ENCODE measurements at places on chromosomes 3 and 15. TPM values are rescaled to one million over a fixed set of nuclear protein-coding genes. Genes with fewer than 3 reads are reported as not detected.

- no peak for DNase-seq
Measured at GRCh38 chr15:29825227-29825626, 3.0 kb upstream of the TJP1 start.

Gene HRG
- 0.49 TPM for total RNA-seq

GRCh38 chr15:44682211-44682610 lies 18.7 kb upstream of the SPG11 start:
- DNase-seq: no peak

DNA sequence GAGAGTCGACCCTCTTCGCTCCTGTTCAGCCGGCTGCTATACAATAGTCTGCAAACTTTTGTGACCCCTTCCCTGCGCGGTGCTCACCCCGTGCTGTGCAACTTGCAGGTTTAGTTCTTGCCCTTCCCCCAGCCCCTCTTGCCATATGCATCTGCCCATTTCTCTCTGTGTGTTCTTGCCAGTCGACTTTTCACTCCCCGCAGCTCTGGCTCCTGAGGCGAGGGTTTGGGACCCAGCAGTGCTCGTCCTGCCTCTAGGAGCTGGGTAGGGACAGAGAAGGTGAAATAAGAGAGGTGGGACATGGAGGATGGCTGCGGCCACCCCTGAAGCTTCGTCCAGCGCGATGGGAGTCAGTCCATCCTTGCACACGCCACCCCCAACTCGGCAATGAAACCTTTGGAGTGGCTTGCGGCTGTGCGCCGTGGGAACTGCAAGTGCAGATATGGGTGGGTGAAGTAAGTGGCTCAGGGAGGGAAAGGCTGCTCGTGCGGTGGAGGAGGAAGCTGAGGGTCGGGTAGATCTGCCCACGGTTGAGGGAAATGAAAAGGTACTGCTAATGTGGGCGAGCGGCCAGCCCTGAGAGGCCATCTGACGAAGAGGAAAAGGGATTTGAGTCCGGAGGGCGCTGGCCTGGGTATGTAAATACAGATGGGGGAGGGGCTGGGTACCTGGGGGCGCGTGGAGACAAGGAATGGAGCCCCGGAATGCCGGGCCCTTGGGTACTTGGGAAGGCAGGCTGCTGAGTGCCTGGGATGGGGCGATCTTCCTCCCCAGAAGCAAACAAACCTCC lies 1.0 kb downstream of the LRRC3B start:
- DNase-seq: no peak

DNA sequence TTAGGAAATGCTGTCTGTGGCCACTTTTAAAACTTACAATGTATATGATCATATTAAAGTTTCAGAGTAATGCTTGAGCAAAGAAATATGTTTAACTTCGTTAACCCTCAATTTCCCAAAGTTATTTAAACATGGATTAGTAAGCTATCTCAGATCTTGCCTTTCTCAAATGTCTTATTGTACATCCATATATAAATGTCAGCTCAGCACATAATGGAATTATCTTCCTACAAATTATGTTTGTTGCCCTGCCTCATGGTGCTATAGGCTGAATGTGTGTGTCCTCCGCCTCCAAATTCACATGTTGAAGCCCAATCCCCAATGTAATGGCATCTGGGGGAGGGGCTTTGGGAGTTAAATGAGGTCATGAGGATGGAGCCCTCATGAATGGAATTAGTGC lies 200.3 kb downstream of the MINAR1 start:
- DNase-seq: no peak

Gene GUCA1C
- not detected for total RNA-seq

DNA sequence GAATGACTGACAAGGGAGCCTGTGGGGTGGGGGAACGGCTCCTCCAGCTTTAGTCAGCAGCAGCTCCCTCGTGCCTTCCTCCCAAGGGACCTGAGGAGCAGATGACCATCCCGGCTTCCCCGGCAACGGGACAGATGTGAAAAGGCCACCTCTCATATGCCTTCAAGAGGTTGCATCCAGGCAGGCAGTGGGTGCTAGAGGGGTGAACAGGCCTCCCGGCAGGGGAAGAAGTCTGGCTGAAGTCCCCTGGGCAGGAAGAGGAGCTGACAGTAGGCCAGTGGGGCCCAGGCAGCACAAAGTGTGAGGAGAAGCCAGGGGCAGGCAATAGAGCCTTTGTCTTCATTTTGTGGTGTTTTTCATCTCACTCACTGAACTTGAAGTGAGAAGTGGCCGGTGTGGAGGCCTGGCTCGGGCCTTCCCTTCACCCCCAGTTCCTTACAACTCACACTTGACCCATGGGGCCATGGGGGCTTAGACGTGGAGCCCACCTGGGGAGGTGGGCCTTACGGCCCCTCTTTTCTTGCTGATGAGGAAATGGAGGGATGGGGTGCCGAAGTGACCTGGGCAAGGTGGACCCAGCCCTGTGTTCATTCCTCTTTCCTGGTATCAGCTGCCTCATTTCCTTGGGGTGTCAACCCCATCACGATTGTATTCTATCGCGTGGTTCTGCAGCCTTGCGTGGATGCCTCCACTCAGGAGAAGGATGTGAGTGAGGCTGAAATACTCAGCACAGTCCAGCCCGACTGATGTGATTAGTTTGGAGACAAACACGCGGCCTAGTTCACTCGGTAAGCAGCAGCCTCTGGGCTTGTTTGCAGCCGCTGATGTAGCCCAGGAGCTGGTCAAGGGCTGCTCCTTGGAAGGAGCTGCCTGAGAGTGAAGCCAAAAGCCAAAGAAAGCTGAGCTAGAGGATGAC lies 115.5 kb upstream of the ALDH1A3 start:
- peak; percentile 8 for DNase-seq

- DNase-seq: no peak
Measured at GRCh38 chr3:42489937-42490227, 12.6 kb upstream of the VIPR1 start.

- DNase-seq: no peak
Measured at GRCh38 chr3:66858656-66859381, 139.3 kb upstream of the KBTBD8 start.

DNA sequence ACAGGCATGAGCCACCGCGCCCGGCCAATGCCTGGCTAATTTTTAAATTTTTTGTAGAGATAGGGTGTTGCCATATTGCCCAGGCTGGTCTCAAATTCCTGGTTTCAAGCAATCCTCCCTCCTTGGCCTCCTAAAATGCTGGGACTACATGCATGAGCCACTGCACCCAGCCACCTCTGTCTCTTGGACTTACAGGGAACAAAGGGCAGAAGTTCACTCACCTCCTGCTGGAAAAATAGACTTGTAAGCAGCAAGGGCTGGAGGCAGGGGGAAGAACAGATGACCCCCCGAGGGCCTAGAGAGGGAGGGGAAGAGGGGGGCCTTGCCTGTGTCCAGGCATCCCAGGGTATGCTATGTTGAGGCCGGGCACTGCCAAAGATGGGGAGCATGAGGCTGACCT lies 22.2 kb downstream of the DUSP7 start:
- no peak for DNase-seq

Gene SNX22
- 1.0 TPM for total RNA-seq

- no peak for DNase-seq
Measured at GRCh38 chr15:78195735-78196201, 38.6 kb downstream of the ACSBG1 start.

DNA sequence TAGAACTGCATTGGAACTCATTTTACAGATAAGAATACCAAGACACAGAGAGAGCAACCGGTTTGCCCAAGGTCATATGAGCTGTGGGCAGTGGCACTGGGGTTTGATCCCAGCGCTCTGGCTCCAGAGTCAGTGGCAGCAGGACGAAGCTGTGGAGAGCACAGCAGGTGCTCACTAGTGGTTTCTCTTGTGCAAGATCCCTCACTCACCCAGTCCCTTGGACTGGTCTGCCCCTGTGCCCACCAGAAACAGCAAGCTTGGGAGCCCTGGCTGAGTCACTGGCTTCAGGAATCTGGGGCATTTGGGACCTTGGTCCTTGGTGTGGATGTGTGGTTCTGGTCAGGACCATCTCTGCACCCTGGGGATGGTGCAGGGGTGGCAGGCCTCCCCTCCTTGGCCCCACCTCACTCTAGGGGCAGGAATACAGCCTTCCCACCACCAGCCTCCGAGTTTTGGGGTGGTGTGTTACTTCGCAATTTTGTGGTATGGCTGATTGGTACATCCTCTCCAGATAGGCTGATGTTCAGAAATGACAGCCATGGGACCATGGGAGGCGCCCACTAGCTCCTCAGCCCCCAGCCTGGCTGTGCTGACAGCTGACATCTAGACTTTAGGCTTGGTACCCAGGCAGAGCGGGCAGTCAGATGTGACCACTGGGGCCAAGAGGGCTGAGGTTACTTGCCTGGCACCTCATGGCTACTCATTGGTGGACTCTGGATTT lies 104.6 kb downstream of the LSM3 start:
- DNase-seq: no peak

- DNase-seq: no peak
Measured at GRCh38 chr15:70358871-70359647, 261.3 kb upstream of the TLE3 start.

DNA sequence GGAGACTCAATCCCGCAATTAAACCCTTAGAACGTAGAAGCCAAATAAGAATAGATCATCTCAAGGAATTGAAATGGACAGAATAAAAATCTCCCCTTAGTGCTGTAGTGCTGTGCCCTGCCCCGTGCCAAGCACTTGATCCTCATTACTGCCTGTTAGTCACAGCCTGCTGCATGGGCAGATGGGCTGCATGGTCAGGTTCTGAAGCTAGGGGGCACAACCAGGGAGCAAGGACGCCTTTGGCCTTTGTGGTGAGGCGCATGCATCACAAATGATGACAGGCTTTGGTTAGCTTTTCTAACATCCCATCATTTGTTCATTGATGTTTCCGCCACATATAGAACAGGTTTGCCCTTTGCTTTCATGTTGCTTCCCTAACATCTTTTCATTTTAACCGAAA lies 336.3 kb upstream of the ADAMTS9 start:
- DNase-seq: no peak

GRCh38 chr3:184632551-184633236 lies 71.1 kb downstream of the EPHB3 start:
- DNase-seq: peak; percentile 20

Gene SLC30A4
- total RNA-seq: 4.7 TPM

- DNase-seq: no peak
Measured at GRCh38 chr3:70306736-70307135, 5.7 kb downstream of the MDFIC2 start.

GRCh38 chr3:132029182-132029902 lies 5.5 kb downstream of the CPNE4 start:
- DNase-seq: peak; percentile 70

Gene CSTA
- 3.6 TPM for total RNA-seq

DNA sequence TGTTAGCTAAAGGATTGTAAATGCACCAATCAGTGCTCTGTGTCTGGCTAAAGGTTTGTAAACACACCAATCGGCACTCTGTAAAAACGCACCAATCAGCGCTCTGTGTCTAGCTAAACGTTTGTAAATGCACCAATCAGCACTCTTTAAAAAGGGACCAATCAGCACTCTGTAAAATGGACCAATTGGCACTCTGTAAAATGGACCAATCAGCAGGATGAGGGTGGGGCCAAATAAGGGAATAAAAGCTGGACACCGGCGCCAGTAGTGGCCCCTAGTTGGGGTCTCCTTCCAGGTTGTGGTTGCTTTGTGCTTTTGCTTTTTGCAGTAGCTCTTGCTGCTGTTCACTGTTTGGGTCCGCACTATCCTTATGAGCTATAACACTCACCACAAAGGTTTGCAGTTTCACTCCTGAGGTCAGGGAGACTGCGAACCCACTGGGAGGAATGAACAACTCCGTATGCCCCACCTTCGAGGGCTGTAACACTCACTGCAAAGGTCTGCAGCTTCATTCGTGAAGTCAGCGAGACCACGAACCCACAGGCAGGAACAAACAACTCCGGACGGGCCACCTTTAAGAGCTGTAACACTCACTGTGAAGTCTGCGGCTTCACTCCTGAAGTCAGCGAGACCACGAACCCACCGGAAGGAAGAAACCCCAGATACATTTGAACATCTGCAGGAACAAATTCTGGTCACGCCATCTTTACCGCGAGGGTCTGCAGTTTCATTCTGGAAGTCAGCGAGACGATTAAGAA lies 1.1 kb upstream of the SUCLG2 start:
- DNase-seq: peak; percentile 56

Gene SYNPR
- not detected for total RNA-seq

- DNase-seq: no peak
Measured at GRCh38 chr3:67459796-67460195, 194.6 kb downstream of the SUCLG2 start.

DNA sequence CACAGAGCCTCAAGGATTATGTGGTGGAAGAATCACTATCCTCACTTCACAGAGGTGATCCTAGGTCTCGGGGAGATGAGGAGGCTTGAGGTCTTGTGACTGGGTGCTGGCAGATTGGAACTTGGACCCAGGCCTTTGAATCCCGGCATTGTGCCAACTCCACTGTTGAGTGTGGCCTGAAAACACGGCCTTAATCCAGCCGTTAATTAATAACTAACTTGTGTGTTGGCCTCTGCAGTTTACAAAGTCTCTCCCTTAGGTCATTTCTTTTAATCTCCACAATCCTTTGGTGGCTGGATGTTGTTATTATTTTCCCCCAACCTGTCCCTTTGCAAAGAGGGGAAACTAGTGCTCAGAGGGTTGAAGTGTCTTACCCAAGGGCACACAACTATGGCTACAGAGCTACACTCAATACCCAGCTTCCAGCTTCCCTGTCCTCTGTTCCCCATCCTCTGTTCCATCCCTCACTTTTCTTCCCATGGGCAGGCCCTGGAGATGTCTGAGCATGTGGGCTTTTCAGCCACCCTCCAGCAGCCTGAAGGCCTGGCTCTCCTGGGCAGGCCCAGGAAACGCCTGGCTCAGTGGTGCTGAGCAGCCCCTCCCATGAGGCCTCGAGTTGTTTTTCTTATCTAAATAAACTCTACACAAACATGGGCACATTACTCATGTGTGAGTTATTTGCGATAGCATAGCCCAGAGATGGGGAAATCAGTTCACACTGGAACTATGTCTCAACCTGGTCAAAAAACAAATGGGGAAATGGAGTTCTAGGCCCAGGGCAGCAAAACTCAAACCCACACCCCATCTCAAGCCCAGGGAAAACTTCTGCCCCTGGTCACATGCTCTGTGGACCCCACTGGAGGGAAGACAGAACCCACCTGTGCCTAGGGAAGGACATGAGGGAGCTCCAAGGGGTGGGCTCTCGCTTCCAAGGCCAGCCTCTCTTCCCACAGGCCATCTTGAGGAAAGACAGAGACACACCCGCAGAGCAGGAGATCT lies 16.8 kb upstream of the SMAD3 start:
- peak; percentile 92 for DNase-seq

- DNase-seq: peak; percentile 82
Measured at GRCh38 chr3:20043396-20043795, 3.1 kb downstream of the KAT2B start.

Gene ZBTB20
- 75.9 TPM for total RNA-seq

- no peak for DNase-seq
Measured at GRCh38 chr15:86115145-86115801, 35.6 kb downstream of the AGBL1 start.

Data from mucosa of gallbladder (tissue), 1 donor.